ENCODE measurements at places on chromosomes 1 and 21.
A peak's percentile ranks its signal among the peaks of the same experiment; 100 is the strongest.

DNA sequence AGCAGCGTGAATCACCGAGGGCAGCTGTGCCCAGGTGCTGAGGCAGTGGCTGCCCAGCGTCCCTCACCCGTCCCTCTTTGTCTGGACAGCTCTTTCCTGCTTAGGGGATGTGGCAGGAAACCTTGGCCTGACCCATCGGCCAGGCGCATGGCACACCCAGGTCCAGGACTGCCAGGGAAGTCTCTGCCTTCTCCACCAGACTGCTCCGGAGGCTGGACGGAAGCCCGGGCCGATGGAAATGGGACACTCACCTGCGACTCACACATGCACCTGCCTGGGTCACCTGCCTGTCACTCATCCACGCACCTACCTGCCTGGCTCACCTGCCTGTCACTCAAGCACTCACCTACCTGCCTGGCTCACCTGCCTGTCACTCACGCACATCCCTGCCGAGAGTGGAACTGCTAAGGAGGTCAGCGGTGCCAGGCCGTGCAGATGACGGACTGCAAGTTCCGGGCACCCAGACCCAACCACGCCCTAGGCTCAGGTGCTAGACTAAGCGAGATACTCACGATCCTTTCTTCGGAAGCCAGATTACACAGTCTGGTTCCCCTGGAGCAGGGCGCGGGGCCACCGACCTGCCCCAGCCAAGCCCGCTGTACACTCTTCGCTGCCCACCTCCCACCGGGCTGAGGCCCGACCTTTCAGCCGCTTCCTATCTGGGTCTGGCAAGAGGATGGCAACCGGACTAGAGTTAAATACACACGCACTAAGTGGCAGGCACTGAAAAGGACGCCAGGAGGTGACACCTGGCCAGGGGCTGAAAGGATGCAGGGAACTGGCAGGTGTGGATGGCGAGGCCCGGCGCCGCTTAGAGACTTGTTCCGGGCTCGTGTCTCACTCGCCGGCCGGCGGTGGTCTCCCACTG lies 1.1 kb downstream of the UBE2J2 start:
- no peak for DNase-seq

DNA sequence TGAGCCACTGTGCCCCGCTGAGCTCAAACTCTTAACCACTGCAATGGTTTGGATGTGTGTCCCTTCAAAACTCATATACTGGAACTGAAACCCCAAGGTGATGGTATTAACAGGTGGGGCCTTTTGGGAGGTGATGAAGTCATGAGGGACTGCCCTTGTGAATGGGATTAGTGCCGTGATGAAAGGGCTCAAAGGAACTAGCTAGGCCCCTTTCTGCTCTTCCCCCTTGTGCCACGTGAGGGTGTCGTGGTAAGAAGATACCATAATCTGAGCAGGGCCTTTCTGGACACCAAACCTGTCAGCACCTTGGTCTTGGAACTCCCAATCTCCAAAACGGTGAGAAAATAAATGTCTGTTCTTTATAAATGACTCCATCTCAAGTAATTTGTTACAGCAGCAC lies 45.5 kb upstream of the SPOCD1 start:
- DNase-seq, result no peak

GRCh38 chr1:7343882-7344281 lies 427.2 kb upstream of the VAMP3 start:
- DNase-seq, result no peak

- DNase-seq, result no peak
Observed at GRCh38 chr1:215718575-215719287, 151.6 kb downstream of the KCTD3 start.

DNA sequence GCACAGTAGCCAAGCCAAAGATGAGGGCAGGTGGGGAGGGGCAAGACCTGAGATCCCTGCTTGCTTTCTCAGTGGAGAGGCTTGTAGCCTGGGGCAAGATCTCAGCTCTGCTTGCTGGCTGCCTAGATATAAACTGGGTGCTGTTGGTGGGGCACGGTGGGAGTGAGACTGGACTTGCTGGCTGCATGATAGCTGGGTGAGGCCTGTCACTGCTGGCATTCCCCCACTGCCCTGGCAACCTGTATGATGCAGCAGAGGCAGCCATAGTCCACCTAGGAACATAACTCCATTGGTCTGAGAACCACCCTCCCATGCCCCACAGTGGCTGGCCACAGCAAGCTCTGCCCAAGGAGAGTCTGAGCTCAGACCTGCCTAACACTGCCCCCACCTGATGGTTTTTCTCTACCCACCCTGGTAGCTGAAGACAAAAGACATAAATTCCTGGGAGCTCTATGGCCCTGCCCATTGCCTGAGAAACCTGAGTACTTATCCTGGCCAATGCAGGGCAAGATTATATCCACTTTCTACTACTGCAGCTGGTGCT lies 261.9 kb upstream of the DEPDC1 start:
- DNase-seq, result no peak

DNA sequence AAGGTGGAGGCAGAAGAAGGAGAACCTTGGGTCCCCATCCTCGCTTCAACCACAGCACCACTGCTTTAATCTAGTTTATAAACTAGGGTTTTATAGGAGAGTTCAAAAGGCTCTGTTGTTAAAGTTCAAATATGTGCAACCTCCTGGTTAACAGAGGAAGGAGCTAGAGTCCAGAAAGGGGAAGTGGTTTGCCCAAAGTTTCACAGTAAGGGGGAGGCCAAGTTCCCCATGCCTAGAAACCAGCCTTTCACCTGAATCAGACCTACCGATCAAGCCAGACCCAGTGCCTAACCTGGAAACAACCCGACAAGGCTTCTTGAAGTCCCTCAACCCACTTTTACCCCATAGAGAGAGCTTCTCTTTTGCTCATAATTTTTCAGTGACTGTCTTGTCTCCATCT lies 106.5 kb downstream of the PLPP3 start:
- no peak for DNase-seq

DNA sequence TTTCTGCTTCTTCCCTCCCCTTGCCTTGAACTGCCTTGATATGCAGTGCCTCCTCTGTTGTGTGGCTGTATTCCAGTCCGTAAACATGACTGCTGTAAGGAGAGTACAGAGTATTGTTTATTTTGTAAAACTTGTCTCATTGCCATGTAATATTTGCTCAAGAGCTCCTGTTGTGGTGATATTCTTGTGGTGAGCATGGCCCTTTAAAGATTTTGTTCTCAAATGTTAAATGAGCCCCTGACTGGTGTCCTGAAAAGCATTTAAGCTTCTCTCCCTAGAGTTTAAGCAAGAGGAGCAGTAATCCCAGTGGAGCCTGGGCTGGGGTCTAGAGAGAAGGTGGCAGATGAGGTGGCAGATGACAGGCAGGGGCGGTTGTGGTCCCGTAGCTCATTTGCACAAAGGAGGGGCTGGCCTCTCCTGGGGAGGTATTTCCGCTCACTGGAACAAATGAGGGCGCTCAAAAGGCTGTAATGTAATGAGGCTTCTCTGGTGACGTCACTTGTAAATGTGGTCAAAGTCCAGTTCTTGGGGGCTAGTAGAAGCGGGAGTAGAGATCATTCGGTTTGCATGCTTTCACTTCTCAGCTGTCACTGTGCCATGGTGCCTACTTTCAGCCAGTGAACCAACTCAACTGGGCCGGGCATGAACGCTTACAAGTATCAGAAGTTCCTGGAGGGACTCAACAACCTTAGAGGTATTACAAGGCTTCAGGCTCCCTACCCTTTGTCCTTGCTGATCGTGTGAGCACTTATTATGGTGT lies 46.0 kb upstream of the MACF1 start:
- DNase-seq, result no peak

DNA sequence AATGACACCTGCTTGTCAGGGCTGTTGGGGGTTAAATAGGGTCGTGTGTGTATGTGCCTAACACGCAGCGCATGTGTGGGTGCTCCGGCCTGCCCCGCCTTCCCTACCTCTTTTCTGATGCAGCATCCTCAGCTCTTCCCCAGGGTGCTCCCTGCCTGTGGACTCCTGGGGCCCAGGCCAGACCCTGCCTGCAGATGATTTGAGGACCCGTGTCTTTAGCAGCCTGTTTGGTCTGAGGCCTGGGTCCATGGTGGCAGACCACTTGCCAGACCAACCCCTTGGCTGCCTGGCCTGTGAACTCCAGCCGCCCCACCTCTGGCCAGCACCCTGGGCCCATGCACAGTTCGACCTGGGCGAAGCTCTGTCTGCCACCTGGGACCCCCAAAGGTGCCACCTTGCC lies 57.0 kb upstream of the SIM2 start:
- DNase-seq, result no peak

DNA sequence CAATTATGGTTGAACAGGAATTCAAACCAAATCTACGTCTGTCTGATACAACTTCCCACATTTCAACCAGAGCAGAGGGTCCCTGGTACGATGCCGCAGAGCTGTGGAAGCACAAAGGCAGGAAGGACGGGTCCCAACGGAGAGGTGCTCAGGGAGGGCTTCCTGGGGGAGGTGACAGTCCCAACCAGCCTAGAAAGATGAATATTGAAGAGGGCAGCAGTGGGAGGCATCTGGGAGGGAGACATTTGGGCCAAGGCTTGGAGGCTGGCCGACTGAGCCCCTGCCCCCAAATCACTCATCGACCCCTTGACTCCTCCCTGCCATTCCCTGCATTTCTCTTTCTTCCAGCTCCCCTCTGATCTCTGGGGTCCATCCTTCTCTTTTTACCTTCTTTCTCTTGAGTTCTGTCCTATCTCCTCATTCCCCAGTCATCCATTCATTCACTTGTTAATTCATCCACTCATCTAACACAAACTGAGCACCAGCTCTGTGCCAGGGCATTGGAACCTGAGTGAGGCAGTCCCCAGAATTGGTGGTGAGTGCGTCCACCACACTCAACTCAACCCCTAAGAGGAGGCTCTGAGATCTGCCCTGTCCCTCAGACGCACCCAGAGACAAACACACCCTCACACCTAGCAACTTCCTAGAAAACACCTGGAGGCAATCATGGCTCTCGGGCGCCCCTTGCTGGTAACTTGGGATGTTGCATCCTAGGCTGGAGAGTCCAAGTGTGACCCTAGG lies 13.2 kb upstream of the CELA3B start:
- DNase-seq, result peak; percentile 43

DNA sequence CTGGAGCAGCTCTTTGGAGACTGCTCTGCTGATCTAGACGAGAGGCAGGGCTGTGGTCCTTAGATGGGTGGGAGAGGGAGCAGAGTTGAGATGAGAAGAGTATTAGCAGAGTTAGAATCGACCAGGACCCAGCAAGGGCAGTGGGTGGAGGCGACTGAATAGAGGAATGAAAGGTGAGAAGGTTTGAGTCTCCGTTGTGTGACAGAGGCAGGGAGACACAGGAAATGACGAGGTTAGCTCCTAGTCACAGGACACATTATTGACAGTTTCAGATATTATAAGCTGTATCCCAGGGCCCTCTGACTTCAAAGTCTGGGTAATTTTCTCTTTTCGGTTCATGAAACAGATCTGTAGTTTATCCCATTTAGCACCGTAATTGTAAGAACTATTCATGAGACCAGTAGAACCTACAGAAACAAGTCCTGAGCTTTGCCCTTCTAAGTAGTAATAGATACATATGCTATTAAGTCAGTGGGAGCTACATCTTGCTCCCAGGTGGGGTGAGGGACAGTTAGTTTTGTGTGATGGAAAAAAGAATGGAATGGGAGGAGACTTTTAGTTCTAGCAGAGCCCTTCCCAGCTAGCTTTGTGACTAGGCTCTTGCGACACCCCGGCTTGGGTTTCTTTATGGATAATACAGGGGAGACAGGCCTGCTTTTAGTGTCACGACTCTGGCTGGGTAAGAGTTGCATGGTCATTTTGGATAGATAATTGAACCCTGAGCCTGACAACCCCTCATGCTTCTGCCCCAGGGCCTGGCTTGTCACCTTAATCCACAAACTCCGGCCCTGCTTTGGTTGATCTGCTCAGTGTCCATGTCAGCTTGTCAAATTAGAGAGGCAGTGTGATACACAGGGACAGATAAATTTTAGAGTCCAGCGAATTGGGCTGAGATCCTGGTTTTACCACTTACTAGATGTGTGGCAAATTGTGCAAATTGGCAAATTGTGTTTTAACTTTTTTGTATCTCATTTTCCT lies 70.2 kb downstream of the UCK2 start:
- DNase-seq, result no peak

GRCh38 chr1:80170811-80171485 lies 1164.4 kb upstream of the ADGRL4 start:
- DNase-seq, result no peak

GRCh38 chr1:59309795-59310548 lies 13.1 kb downstream of the FGGY start:
- DNase-seq, result no peak

- no peak for DNase-seq
Observed at GRCh38 chr1:156160000-156160742, 6.8 kb downstream of the SEMA4A start.

- no peak for DNase-seq
Observed at GRCh38 chr1:233885196-233885920, 19.1 kb upstream of the SLC35F3 start.

DNA sequence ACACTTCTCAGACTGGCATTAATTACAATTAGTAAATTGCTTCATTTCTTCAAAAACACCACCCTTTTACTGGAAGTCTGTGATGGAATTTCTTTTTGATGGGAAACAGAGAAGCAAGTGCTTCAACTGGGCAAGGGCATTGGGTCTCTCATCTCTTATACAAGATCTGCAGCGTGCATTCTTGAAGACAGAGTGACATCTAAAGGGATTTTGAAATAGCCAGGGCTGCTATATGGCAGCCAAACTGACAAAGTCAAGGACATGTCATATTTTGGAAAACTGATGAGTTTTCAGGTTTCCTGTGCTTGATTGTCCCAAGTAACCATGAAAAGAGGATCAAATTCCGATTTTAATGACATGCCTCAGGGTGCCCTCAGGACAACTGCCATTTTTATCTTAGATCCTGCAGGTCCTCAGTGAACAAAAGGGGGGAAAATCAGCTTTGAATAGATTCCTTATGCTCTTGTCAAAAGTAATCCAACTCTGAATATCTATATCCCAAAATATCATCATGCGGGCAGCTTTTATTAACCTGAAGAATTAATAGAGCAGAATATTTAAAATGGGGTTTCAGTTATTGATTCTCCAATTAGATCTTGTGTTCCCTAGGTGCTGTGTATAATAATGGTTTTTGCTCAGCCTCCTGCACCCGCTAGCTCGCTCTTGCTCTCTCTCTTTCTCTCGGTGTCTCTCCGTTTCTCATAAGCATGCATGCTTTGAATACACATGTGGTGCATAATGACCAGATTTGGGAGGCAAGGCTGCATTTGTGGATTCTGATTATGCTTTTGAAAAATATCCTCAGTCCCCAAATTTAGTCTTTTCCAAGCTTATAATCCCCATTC lies 221.8 kb downstream of the TTLL7 start:
- DNase-seq, result no peak

DNA sequence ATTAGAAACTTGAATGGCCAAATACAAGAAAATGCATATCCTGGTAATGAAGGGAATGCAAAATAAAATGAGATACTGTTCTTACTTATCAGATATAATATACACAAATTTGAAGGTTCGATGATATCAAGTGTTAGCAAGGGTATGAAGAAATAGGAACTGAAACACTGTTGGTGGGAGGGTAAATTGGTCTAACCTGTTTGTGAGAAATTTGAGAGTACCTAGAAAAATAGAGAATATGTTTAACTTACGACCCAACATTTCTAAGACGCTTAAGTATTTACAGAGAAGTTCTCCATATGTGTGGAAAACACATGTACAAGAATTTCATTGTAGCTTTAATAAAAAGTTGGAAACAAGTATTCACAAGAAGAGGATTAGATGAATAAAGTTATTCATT lies 25.9 kb downstream of the ATG4C start:
- DNase-seq, result no peak
